ENCODE measurements at places on chromosomes 13 and 19.

GRCh38 chr19:18319591-18320135 is 3.2 kb downstream of the LSM4 start:
- no peak for DNase-seq

- peak; percentile 62 for DNase-seq
Measured at GRCh38 chr19:54114340-54115108, 933 bp downstream of the TFPT start.

- no peak for DNase-seq
Measured at GRCh38 chr19:6196361-6196760, 60.9 kb downstream of the ACSBG2 start.

DNA sequence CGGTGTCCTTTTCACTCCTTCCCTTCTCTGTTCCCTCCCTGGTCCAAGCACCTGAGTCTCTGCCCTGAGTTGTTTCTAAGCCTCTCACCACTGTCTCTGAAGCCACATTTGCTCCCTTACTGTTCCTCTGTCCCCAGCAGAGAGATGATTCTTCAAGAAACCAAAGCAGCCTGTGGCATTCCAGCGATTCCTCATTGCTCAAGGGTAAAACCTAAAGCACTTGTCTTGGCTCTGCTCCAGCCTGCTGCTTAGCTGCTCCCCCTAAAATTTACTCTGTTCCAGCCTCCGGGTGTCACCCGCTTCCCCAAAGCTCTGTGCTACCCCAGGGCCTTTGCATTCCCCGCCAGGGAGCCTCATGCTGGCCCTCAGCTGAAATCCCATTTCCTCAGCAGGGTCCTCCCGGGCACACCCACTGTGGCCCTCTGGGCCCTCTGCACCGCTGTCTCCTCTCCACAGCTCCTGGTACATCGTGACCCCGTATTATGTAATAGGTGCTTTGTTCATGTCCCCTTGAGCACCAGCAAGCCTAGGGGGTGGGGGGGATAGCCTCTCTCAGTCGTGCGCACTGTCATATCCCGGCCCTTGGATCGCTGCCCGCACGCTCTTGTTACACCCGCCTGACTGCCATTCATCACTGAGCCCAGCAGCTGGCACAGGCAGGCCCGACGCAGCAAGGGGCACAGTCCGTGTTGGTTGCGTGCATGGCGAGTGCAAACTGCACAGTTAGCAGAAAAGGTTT is 15.8 kb downstream of the TECR start:
- DNase-seq: no peak

DNA sequence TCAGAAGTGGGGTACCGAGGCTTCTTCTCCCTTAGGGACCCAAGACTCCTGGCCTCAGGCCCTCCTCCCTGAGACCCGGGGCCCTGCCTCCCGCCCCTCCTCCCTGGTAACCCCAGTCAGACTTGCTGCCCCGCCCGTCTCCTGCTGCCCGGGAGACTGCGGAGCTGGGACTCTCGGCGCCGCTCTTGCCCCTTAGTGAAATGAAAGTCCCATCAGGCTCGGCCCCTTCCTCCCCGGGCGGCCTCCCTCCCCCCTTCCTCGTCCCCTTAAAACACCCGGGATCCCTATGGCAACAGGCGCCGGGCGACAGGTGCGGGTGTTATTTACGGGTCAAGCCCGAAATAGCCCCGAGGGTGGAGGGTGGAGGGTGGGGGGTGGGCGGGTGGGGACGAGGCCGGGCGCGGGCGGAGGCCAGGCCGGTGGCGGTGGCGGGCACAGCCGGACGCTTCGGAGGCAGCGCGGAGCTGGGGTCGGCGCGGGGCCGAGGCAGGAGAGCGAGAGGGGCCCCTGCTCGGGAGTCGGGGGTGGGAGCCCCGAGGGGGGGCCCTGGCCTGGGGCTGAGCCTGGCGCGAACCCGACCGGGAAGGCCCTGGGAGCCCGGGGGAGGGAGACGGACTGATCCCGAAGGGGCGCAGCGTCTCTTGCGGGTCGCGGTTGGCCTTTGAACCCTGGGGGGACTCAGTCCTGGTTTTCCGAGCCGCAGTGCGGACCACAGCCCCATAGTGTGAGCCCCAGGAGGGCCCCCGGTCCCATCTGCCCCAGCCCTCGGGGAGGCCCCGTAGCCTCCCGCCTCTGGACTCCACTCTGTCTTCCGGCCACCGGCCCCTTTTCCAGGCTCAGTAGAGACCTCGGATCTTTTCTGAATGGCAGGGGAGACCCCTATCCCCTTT is at the start of gene CACNG6:
CACNG6 (plus strand) TSS at position 414 of the 890 bp plus-strand sequence. CDS start 1,241 bp downstream, outside the sequence.
- no peak for DNase-seq

DNA sequence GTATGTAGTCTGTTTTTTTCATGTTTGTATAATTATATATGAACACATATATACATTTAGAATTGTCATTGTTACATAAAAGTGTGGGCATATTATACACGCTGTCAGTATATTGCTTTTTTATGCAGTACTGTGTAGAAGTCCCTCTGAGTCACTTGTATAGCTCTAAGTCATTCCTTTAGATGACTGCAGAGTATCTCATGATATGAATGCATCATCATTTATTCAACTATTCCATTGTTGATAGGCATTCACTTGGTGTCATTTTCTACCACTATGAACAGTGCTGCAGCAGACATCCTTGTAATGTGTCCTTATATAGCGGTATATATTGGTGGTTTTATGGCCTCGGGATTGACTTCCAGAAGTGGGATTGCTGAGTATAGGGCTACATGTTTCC is 15.3 kb downstream of the RFXAP start:
- no peak for DNase-seq

DNA sequence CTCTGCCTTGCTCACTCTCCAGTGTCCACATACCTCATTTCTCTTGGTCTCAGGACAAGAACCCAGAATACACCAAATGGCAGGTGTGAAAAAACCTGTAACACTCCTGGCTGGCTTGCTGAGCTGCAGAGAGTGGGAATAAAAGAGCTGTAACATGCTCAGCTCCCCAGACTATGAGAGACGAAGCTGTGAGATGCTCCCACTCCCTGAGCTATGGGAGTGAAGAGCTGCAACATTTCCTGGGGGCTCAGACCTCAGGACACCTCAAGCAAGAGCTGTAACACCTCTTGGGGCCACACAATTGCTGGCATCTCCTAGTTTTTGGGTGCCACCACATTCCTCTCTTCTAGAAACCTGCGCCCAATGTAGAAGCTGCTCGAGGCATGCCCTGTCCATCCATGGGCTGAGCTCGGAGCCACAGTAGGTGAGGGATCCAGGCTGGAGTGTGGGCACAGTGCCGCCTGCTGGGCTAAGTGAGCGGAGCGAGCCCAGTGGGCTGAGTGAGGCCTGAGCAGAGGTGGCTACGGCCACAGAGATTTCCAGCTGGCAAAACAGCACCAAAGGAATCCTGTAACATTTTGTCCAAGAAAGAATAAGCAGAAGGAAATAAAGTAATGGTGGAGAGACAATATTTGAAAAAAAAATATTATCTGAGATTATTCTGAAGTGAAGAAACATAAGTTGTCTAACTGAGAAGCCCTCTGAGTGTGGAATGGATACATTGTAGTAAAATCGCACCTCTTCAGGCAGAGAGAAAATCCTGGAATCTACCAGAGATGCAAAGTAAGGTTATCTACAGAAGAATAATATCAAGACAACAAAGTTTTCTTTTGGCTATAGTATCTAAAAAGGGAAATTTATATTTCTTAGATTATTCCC is 186.2 kb upstream of the PCDH9 start:
- DNase-seq: no peak

DNA sequence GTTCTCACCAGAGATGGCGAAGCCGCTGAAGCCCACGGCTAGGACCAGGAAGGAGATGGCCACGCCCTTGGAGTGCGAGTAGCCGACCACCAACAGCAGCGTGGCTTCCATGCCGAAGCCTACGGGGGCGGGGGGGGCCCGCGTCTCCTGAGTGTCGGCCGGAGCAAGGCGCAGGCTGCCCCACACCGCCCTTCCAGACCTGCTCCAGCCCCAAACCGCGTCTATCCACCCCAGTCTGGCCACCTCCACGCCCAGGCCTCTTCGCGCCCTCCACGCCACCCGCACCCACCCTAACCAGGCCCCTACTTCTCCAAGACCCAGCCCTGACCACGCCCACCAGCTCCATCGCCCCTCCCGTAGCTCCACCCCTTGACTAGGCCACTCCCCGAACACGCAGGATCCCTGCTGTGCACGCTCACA is 6.2 kb downstream of the GFY start:
- DNase-seq: peak; percentile 46

DNA sequence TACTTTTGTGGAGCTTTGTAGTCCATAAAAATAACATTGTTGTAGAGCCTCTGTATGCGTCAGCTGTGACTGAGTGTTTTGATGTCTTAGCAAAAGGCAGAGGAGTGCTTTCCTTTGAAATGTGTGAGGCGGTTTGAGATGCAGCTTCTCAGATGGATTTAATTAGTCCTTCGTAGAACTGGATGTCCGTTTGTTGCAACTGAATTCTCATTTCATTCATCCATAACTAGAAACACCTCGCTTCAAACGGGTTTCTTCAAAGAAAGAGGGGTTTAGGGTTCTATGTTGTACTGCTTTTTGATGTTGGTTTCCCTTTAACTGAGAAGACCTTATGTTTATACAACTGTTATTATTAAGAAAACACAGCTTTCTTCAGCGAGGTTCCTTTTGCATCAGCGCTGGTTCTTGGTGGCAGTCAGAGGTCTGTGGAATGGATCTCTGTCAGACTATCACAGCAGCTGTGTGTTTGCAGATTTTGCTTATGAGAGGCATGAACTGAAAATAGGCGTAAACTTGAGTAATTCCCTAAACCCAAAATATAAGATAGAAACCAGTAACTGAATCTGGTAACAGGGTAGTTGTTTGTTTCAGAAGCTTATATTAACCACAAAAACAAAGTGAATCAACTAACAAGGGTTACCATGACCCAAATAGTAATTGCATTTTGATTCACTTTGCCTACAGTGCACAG is 194.4 kb downstream of the GGACT start:
- DNase-seq: no peak

DNA sequence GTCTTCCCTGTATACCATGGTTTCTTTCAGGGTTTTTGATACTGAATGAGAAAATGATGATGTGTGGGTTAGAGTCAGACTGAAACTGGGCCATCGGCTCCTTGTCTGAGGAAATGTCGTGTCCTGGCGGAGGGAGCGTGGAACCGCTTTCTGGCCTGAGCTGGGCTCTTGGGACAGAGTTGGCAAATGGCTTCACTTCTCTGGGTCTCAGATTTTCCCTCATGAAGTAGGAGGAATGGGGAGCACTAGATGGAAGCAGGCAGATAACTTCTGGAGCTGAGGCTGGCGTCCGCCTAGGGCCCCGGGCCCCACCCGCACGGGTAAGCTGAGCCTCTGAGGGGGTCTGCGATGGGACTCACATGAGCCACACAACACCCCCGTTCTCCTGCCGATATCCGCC is 133.3 kb upstream of the WASF3 start:
- DNase-seq: no peak

- no peak for DNase-seq
Measured at GRCh38 chr13:104357174-104357573, 1291.0 kb upstream of the SLC10A2 start.

DNA sequence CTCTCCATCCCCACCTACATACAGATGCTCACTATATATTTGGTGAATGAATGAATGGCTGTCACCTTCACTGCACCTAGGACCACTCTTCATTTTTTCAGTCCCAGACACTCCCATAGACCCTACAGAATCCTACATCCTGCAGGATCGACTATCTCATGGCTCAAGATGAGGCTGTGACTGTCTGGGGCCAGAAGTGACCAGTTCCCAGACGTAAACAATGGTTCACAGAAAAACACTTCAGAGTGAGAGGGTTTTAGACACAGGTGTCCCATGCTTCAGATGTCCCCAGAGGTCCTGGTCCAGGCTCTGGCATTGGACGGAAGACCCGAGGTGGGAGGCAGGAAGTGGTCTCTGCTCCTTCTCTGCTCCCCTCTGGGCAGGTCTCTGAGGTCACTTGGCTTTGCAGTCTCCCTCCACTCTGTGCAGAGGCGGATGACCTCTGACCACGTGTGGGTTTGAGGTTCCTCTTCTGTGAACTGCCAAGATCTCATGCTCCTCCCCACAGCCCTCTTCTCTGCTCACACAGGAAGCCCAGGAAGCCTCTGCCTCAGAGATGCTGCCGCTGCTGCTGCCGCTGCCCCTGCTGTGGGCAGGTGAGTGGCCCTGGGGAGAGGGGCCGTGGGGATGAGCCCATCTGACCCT is 24.9 kb downstream of the SIGLEC7 start:
- peak; percentile 25 for DNase-seq

DNA sequence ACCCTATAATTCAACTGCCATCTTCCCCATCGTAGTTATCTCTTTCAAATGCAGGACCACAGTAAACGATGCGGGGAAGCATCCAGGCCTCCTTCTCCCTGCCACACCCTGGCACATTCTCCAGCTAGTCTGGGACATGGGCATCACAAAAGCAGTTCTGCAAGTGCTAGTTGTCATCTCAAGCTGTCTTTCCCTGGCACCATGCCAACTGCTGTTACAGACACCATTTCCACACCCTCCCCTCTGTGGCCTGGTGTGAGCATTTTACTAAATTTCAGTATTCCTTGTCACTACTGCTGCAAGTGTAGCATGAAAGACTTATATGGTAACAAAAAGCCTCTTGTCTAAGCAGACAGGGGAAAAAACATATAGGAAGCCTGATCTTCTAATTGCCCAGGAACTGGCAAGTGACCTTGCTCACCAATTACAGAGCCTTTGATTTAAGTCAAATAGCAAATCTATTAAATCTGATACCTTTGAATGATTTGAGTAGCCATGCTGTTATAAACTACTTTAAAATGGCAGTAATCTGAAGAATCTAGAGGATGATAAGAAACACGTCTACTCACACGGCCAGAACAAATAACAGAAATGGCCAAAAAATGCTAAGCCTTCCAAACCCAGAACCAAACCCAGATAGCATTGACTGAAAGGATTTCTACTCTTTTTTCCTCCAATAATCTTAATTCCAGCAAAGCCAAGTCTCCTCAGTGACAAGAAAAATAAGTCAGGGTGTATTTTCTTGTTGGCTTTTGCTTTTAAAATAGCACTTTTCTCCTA is 179.0 kb downstream of the NUFIP1 start:
- DNase-seq: no peak

- no peak for DNase-seq
Measured at GRCh38 chr19:13060233-13060963, 42.3 kb downstream of the LYL1 start.

DNA sequence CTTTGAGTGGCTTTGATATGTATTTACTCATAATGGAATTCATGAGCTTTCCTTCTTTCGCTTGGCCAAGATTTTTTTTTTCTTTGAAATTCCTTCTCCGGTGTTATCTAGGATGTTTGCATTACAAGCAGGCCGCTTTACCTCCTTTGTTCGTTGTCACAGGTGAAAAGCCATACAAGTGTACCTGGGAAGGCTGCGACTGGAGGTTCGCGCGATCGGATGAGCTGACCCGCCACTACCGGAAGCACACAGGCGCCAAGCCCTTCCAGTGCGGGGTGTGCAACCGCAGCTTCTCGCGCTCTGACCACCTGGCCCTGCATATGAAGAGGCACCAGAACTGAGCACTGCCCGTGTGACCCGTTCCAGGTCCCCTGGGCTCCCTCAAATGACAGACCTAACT is 16.7 kb downstream of the KLF5 start:
- no peak for DNase-seq
